ENCODE measurements at places on chromosomes 7 and 10. TPM values are rescaled to one million over a fixed set of nuclear protein-coding genes. Genes with fewer than 3 reads are reported as not detected.

DNA sequence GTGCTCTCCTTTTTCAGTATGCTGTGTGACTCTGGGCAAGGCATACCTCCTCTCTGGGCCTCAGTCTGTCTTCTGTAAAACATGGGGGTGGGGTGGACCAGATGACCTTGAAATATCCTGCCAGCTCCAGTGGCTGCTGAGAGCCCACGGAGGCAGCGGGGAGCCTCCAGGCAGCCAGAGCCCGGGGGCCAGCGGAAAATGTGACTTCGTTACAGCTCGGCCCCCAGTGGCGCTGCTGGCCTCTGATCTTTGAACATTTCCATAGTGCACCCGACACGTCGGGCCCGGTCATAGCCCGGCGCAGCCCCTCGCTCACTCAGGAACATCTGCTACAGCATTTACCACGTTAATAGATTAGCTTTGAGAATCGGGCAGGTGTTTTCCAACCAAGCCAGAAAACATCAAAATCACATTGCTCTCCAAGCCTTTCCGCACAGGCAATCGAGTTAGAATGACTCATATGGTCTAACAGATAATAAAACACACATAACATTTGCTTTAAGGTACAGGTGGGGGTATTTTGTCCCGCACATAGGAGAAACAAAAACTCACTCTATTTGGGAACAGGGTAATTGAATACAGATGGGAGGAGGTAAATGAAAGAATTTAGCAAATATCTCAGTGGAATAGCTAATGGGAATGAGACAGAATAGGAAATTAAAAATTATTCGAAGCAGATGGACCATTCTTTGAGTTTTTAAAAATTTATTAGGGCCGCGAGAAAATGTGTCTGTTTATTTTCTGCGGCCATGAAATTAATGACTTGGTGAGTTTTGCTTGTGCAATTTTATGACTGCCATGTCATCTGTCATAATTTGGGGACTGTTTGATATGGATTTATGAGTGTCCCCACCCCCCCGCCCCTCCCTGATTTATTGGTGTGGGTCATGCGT is 26.3 kb upstream of the COMTD1 start:
- H3K4me3 ChIP-seq = no peak overlapping the region
- peaks cover 3% of the 10 kb centered on the region for H3K4me1 ChIP-seq
- no peak for DNase-seq
- H3K36me3 ChIP-seq = no peaks in the 10 kb centered on the region

- H3K27ac ChIP-seq = no peak overlapping the region
- peaks cover 17% of the 10 kb centered on the region for H3K4me1 ChIP-seq
- no peak overlapping the region for H3K4me3 ChIP-seq
- H3K36me3 ChIP-seq = no peaks in the 10 kb centered on the region
Measured at GRCh38 chr7:1080252-1080920, 7.5 kb upstream of the GPER1 start.

DNA sequence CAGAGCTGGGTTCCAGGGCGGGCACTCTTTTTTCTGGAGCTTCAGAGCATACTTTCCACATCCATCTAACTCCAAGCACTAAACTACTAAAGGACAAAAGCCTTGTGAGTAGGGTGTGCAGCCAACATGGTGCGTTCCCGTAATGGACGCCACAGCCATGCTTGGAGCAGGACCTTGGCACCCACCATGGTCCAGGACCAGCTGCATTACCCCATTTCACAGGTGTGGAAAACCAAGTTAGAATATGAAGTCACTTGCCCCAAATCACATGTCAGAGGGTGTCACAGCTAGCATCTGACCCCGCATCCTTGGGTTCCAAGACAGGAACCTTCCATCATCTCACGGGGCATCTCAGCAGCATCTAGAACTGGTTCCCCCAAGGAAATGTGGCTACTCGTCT is 112.4 kb downstream of the SMURF1 start:
- H3K36me3 ChIP-seq = peaks cover 52% of the 10 kb centered on the region
- DNase-seq = no peak
- no peaks in the 10 kb centered on the region for H3K4me1 ChIP-seq
- no peak overlapping the region for H3K4me3 ChIP-seq
- H3K27me3 ChIP-seq = no peaks in the 10 kb centered on the region
- no peak overlapping the region for H3K27ac ChIP-seq

DNA sequence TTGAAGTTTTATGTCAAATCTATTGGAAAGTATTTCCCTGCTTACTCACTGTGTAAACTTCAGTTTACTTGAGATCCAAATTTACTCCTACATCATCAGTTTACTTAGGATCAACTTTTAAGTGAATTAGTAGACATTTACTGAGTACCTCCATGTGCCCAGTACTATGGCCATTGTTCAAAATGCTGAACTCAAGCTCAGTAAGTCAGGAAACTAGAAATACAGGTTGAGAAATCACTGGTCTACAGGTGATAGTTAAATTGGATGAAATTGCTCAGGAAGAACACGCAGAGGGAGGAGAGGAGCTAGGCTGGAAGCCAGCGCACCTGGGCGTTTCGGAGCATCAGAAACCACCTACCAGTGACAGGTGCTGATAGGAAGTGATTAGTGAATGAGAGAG is 25.5 kb upstream of the EBLN1 start:
- H3K27ac ChIP-seq = no peak overlapping the region
- no peak for DNase-seq
- no peaks in the 10 kb centered on the region for H3K36me3 ChIP-seq
- no peaks in the 10 kb centered on the region for H3K27me3 ChIP-seq
- H3K4me3 ChIP-seq = no peak overlapping the region

DNA sequence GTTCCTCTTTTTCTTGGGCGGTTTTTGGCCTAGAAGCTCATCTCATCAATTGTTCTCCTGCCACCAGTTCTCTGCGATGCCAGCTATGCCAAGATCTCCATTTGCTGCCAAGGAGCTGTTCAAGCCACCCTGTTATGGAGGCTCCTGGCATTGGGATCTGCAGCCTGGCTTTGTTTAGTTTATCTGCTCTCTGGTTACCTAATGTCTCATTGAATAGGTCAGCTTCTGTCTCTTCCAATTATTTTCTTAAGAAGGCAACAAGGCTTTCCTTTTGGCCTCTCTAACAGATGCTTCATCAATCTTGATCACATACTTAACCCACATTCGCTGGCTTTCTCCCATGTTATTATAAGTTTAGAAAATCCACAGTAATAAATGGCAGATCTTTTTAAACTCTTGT is 20.6 kb upstream of the SDK1 start:
- H3K36me3 ChIP-seq = no peaks in the 10 kb centered on the region
- no peak overlapping the region for H3K4me3 ChIP-seq
- no peaks in the 10 kb centered on the region for H3K27me3 ChIP-seq
- no peak overlapping the region for H3K27ac ChIP-seq

DNA sequence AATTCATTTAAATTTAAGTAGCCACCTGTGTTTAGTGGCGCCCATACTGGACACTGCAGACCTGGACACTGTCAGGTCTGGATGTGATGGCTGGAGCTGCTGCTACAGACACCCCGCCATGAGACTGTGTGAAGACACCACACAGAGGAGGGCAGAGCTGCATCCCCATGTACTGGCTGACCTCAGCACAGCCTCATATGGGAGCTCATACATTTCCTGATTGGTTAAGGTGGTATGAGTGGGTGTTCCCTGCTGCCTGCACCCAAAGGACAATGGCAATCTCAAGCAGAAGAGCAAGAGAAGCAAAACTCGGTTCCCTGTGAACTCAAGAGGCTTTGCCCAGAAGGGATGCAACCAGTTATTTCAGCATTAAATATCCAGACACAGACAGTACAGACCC is 60.0 kb downstream of the DLG5 start:
- peak overlapping the region; percentile 5 for H3K27ac ChIP-seq
- H3K27me3 ChIP-seq = no peaks in the 10 kb centered on the region
- peaks cover 76% of the 10 kb centered on the region for H3K4me1 ChIP-seq
- DNase-seq = no peak

CEP55 gene
- polyA plus RNA-seq = 17.7 TPM

IKZF5 gene
- polyA plus RNA-seq = 4.6 TPM

EPDR1 gene
- polyA plus RNA-seq = not detected

GRCh38 chr7:129771928-129772479 is 160.5 kb downstream of the NRF1 start:
- H3K27me3 ChIP-seq = no peaks in the 10 kb centered on the region
- no peak for DNase-seq
- H3K27ac ChIP-seq = no peak overlapping the region
- no peak overlapping the region for H3K4me3 ChIP-seq
- peaks cover 4% of the 10 kb centered on the region for H3K4me1 ChIP-seq
- no peaks in the 10 kb centered on the region for H3K36me3 ChIP-seq

DNA sequence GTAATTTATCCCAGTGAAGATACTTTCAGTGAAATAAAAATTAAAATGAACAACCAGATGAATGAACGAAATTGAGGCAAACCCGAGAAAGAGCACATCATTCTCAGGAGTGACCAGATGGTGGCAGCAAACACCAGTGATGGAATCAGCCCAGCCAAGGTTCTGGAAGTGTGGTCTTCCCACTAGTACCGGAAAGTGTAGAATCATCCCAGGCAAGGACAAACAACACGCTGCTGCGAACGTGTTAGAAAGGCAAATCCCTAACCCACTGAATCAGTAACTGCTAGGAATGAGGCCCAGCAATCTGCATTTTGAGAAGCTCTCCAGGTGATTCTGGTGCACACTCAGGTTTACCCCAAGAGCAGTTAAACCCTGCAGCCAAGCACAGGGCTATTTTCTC is 15.5 kb upstream of the SLC18A3 start:
- peaks cover 7% of the 10 kb centered on the region for H3K4me1 ChIP-seq
- H3K27ac ChIP-seq = no peak overlapping the region
- H3K4me3 ChIP-seq = no peak overlapping the region
- no peak for DNase-seq

CYP2C9 gene
- not detected for polyA plus RNA-seq

KLHL7 gene
- 28.3 TPM for polyA plus RNA-seq

DNA sequence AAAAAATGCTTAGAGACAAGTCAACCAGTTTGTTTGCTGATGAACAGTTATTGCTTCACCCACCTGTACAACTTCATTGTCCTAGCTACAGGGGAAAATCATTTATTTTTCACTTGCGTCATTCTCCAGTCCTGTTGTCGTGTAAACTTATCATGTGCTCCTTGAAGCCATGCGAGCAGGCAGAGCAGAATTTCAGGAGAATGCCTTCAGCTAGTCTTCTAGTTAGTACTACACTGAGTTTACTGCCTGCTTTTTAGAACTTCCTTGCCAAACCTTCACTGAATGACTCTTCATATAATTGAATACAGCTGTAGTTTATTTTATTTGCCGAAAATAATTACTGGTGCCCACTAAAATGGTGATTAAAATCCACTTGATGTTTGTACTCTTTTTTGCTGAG is 15.6 kb downstream of the RPA3 start:
- H3K4me3 ChIP-seq = no peak overlapping the region
- no peaks in the 10 kb centered on the region for H3K36me3 ChIP-seq
- DNase-seq = no peak
- H3K27me3 ChIP-seq = no peaks in the 10 kb centered on the region
- H3K27ac ChIP-seq = no peak overlapping the region

DNA sequence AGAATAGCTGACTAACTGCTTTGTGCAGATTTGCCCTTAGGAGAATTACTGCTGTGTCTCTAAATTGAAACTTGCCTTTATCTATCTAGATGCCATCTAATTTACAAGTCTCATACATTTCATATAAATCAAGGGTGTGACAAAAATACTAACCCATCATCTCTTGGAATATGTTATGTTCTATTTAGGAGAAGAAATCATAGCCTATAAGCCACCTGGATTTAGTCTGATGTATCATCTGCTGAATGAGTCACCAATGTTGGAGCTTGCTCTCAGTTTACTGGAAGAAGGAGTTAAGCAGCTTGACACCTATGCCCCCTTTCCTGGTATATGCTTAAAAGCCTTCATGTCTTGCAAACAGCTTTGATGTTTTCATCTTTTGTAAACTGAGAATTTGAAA is 43.5 kb downstream of the NUP205 start:
- no peak overlapping the region for H3K4me3 ChIP-seq
- H3K27me3 ChIP-seq = no peaks in the 10 kb centered on the region
- peaks cover 6% of the 10 kb centered on the region for H3K36me3 ChIP-seq

- no peak for DNase-seq
- H3K36me3 ChIP-seq = peaks cover 29% of the 10 kb centered on the region
- H3K27me3 ChIP-seq = no peaks in the 10 kb centered on the region
Measured at GRCh38 chr10:72334825-72335393, 19.8 kb downstream of the DNAJB12 start.

DNA sequence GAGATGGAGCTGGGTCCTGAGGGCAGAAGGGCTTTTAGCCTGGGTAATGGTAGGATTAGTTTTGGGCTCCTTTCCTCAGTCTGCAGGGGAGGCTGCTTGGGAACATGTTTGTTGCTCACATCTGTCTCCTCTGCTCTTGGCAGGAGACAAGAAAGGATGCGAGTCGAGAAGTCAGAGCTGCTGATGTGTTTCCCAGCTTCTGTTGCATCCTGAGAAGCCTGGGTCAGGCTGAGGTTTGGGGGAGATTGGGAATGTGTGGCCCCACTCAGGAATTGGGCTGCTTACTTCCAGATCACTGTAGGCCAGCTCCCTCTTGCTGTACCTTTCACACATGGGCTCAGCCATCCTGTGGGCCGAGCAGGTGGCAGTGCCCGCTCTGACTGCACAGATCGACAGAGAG is 79.2 kb downstream of the CCNY start:
- no peak overlapping the region for H3K4me3 ChIP-seq
- no peak for DNase-seq
- H3K27me3 ChIP-seq = no peaks in the 10 kb centered on the region
- no peak overlapping the region for H3K27ac ChIP-seq

- H3K36me3 ChIP-seq = no peaks in the 10 kb centered on the region
- peaks cover 52% of the 10 kb centered on the region for H3K4me1 ChIP-seq
- no peaks in the 10 kb centered on the region for H3K27me3 ChIP-seq
- DNase-seq = no peak
- H3K4me3 ChIP-seq = no peak overlapping the region
- peak overlapping the region; percentile 54 for H3K27ac ChIP-seq
Measured at GRCh38 chr10:110860576-110861241, 11.0 kb upstream of the PDCD4 start.

GRCh38 chr10:106044503-106044902 is 1120.0 kb downstream of the SORCS1 start:
- H3K27ac ChIP-seq = no peak overlapping the region
- no peaks in the 10 kb centered on the region for H3K4me1 ChIP-seq
- no peaks in the 10 kb centered on the region for H3K27me3 ChIP-seq
- no peak for DNase-seq

- no peak overlapping the region for H3K4me3 ChIP-seq
- no peaks in the 10 kb centered on the region for H3K4me1 ChIP-seq
- peaks cover 5% of the 10 kb centered on the region for H3K27me3 ChIP-seq
- no peak overlapping the region for H3K27ac ChIP-seq
Measured at GRCh38 chr7:42730586-42730985, 181.3 kb downstream of the C7orf25 start.

- H3K27me3 ChIP-seq = no peaks in the 10 kb centered on the region
- no peak overlapping the region for H3K27ac ChIP-seq
- DNase-seq = no peak
- H3K4me1 ChIP-seq = no peaks in the 10 kb centered on the region
Measured at GRCh38 chr10:127320176-127320575, 123.8 kb upstream of the INSYN2A start.

GRCh38 chr7:1973321-1974251 is 259.2 kb downstream of the MAD1L1 start:
- no peak overlapping the region for H3K27ac ChIP-seq
- no peaks in the 10 kb centered on the region for H3K4me1 ChIP-seq
- no peak for DNase-seq

SFTPA1 gene
- not detected for polyA plus RNA-seq
